ENCODE measurements at places on chromosomes 4 and X. TPM values are rescaled to one million over a fixed set of nuclear protein-coding genes. Genes with fewer than 3 reads are reported as not detected.

- no peak for DNase-seq
Measured at GRCh38 chr4:104451573-104451972, 43.1 kb downstream of the CXXC4 start.

DNA sequence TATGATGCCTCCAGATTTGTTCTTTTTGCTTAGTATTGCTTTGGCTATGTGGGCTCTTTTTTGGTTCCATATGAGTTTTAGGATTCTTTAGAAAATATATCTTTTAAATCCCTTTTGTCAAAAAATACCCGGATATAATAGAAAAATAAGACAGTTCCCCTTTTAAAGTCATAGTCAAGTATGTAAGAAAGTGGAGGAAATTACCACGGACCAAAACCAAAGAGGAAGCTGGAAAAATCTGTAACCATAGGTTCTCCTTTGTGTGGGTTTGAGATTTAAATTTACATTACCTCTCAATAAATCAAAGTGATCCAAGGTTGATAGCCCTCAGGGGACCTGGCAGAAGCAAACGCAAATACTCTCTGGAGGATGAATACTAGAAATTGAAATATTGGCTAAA, 58.3 kb upstream of the PACRGL start:
- DNase-seq = no peak

DNA sequence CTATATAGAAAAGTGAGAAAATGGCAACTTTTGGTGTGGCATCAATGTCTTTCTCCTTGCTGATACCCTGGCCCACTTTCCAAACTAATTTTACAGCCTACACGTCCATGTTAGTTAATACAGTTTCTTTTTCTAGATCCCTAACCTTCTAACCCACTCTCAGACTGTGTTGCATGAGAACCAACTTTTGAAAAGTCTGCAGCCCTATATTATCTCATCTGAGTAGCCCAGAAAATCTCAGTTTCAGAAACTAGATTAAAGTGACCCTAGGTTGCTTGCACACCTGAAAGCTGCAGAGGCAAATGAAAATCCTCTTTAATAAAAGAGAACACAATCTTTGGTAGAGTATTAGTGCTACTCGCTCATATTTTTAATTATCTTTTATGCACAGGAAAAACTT, 371.6 kb upstream of the EMCN start:
- DNase-seq = no peak

- DNase-seq = no peak
Measured at GRCh38 chr4:128310266-128310697, 22.7 kb upstream of the PGRMC2 start.

- DNase-seq = no peak
Measured at GRCh38 chr4:74397748-74398426, 32.9 kb downstream of the EREG start.

DNA sequence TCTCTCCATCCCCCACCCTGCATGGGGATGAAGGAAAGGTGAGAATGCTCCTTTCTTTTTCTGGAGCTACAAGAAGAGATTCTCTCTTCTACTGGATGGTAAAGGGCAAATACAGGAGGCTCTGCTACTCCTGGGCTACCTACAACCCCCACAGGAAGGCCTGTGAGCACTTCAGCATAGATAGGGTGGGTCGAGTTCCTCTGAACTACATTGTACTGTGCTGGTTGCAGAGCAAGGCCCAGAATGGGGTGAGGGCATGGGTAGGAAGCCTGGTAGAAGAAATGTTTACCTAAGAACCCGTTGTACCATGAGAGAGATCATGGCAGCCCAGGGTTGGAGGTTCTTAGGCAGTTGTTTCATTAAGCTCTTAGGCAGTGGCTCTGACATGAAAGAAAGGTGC, 510.4 kb downstream of the MID1IP1 start:
- no peak for DNase-seq

GRCh38 chr4:86300516-86300915, 59.3 kb downstream of the MAPK10 start:
- DNase-seq = no peak

GRCh38 chrX:133813971-133814370, 171.4 kb downstream of the GPC3 start:
- no peak for DNase-seq

DNA sequence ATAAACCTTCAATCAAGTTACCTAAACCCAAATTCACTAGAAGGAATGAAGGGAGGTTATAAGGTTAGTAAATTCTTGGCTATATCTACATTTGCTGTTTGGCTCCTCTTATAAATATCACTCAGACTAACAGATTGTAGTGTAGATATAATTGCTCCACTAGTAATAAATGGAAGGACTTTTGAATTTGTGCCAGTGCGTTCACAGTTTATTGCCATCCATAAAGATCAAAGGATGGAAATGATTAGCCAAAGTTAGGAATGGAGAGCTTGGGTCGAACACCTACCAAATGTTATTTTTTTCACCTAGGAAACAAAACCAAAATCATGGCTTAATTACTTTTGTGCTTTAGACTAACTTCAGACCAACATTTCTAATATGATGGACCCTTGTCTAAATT, 9.2 kb downstream of the DTHD1 start:
- DNase-seq = no peak

DNA sequence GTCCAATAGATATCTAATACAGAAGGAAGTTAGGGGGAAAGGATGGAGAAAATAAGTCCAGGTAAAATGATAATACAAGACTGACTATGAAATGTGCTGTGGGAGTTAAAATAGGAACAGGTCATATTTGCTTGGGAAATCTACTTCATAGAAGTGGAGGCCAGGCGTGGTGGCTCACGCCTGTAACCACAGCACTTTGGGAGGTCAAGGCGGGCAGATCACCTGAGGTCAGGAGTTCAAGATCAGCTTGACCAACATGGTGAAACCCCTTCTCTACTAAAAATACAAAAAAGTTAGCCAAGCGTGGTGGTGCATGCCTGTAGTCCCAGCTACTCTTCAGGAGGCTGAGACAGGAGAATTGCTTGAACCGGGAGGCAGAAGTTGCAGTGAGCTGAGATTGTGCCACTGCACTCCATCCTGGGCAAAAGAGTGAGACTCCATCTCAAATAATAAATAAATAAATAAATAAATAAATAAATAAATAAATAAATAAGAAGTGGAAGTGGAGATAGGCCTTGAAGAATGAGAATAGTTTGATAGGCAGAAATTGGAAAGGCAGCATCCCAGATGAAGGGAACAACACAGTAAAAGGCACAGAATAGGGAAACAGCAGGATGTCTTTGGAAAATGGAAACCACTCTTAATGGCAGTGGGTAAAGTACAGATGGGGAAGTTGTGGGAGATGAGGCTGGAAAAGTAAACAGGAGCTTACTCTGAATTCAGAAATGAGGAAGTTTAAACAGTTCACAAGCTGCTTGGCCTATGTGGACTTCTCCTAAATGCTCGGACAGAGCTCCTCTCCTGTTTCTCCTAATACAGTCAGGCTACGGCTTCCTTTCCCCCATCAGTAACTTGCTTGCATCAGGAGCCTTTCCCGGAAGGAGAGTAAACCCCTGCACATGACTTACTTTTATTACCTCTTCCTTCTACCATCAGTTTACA, 15.1 kb upstream of the GK start:
- DNase-seq = no peak

GRCh38 chr4:48649505-48649904, 130.6 kb downstream of the FRYL start:
- DNase-seq = no peak

DNA sequence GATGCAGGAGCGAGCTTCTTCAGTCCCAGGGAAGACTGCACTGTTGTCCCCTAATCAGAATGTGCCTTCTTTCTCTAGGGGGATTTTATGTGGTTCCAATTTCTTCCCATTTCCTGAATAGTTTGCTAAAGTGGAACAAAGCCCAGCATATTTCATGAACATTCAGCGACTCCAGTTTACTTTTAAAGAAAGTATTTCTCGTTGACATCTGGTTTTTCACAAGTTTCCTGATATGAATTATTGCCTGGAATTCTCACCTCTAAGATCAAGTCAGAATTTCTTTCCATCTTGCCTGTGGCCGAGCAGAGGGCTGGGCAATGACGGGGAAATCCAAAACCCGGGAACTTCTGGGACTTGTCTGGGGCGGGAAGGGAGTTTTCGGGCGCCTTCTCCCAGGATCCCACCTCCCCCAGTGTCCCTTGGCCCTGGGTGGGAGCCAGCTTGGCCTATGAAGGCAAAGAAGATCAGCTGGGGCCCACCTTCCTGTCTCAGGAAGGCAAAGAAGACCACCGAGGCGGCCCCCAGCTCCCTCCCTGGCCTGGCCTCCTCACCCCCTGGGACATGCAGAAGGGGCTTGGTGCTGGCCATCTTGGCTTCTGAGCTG, 15.4 kb downstream of the SORCS2 start:
- DNase-seq = no peak

CFAP299 gene
- total RNA-seq = not detected

HSFX3 gene
- total RNA-seq = not detected

MAGEC2 gene
- not detected for total RNA-seq

GSX2 gene
- total RNA-seq = not detected

USP17L29 gene
- total RNA-seq = not detected

RNF128 gene
- not detected for total RNA-seq
